Nucleus accumbens (tissue), 56 donors: ENCODE measurements at places on chromosomes 5 and 9.

GRCh38 chr5:177412603-177413233 is 3.4 kb upstream of the F12 start:
- DNase-seq, result no peak

GRCh38 chr5:7927466-7928375 is 58.8 kb downstream of the MTRR start:
- no peak for DNase-seq

DNA sequence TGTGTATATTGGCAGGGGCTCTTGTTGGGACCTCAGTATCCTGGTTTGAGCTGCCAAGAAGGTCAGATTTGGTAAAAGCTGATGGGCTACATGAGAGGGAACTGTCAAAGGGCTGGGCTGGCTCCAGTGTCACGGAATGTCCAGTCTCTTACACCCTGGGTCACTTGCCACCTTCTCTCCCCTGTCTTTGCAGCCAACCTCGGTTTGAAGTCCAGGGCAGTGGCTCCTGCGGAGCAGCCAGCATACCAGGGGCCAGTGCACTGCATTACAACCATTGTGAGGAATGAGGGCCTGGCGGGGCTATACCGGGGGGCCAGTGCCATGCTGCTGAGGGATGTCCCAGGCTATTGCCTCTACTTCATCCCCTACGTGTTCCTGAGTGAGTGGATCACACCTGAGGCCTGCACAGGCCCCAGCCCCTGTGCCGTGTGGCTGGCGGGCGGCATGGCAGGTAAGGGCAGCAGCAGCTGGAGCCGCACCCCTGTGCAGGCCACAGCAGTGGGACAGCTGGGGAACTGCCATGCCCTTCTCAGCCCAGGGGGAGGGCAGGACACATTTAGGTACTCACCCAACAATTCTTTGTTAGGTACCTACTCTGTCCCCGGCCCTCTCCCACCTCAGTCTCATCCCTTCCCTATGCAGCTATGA is 24.2 kb downstream of the IL9 start:
- no peak for DNase-seq

DNA sequence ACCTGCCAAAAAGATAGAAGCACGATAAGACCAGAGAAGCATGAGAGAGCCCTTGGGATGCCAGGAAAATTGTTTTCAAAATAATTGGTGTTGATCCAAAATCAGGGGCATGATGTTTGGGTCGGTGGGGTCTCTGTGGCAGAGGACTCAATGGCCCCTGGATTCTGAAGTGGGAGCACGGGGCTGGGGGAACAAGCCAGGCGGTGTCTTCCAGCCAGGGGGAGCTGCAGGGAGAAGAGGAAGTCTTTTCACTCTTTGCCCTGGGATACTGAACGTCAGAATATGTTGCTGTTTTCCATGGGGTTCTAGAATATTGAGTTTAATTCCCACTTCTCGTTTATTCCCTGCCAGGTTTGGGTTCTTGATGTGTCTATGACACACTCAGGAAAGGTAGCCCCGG is 20.4 kb downstream of the TSPAN17 start:
- no peak for DNase-seq

DNA sequence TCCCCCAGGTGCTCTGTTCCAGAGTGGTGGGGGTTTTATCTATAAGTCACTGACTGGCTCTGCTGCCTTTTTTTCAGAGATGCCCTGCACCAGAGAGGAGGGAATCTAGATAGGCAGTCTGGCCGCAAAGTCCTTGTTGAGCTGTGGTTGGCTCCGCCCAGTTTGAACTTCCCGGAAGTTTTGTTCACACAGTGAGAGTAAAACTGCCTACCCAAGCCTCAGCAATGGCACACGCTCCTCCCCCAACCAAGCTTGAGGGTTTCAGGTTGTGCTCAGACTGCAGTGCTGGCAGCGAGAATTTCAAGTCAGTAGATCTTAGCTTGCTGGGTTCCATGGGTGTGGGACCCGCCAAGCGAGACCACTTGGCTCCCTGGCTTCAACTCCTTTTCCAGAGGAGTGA is 1428.6 kb downstream of the MAT2B start:
- DNase-seq, result no peak

- no peak for DNase-seq
These were observed 9.3 kb upstream of the TRIM36 start for GRCh38 chr5:115179030-115179393.

DNA sequence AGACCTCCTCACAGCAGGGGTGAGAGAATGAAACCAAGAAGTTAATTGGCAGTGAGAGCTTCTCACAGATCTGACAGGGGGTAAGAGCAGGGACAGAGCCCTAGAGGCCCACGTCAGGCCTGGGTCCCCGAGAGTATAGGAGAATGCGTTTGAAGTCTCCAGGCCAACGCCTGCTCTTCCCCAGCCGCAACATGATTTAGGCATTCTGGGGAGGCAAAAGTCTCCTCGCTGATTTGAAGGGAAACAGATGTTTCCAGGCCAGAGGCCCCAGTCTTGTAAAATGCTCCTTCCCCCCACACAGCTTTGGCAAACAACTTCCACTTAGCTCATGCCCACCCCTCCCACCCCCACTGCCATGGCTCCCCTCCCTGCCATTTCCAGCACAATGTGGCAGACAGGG is 239.2 kb upstream of the TRIM32 start:
- no peak for DNase-seq

DNA sequence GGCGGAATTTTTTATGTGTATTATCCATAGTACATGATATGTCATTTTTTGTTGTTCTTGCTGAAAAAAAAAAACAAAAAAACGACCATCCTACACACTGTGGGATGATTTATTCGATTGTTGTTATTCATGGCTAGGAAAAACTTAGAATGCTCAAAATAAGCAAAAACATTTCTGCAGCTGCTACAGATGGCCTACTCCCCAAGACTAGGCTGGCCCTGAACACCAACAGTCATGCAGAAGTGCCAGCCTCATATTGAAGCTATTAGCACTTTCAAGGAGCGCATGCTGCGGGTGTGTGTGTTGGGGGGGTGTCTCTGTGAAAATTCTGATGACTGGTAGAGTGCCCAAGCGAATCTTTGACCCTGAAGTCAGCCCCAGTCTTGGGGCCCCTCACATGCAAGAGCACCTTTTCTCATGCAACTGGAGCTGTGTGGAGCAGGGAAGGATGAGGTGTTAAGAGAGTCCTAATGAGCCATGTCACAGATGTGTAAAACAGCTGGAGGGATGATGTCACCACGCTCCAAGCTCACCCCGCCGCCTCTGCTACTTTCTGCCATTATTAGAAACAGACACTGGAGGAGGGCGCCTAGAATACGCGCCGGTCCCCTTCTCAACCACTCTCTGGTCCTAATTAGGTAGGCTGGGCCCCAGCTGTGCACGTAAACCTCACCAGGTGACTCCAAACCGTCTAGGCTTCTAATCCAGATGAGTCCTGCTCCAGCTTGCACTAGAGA is 61.0 kb upstream of the SMIM23 start:
- DNase-seq, result no peak

DNA sequence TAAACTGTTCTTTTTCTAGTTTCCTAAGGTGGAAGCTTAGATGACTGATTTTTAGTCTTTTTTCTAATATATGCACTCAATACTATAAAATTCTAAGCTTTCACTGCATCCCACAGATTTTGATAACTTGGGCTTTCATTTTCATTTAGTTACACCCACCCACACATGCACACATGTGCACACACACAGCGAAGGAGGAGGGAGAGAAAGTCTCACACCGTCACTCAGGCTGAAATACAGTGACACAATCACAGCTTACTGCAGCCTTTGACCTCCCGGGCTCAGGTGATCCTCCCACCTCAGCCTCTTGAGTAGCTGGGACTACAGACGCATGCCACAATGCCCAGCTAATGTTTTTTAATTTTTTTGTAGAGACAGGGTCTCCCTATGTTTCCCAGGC is 96.5 kb downstream of the SMIM23 start:
- DNase-seq, result no peak

GRCh38 chr5:62046191-62046590 is 259.8 kb upstream of the KIF2A start:
- no peak for DNase-seq

- no peak for DNase-seq
These were observed 177.2 kb downstream of the GADD45G start for GRCh38 chr9:89781838-89782540.

DNA sequence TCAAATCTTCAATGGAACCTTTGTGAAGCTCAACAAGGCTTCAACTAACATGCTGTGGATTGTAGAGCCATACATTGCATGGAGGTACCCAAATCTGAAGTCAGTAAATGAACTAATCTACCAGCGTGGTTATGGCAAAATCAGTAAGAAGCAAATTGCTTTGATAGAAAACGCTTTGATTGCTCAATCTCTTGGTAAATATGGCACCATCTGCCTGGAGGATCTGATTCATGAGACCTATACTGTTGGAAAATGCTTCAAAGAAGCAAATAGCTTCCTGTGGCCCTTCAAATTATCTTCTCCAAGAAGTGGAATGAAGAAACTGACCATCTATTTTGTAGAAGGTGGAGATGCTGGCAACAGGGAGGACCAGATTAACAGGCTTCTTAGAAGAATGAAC is 54.7 kb upstream of the TTC39B start:
- no peak for DNase-seq

DNA sequence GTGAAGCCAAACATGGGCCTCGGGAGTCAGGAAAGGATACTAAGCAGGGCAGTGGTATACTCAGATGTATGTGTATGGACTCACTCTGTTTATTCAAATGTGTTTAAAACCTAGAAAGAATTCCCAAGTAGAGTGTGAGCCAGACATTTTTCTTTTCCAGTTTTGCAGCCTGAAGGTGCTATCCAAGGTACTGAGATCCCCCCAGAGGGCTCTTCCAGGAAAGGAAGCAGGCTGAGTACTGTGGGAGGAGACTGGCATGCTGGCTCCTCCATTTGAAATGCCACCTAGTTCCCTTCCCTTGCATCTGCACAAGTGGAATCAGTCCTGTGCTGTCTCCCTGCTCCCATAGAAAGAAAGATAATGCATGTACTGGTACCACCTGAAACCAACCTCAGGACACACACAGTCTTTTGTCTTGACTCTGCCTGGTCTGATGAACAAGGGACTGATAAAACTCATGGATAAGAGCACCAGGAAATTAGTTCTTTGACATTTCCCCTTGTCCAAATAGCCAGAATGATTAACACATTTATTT is 85.9 kb downstream of the HRH2 start:
- no peak for DNase-seq

DNA sequence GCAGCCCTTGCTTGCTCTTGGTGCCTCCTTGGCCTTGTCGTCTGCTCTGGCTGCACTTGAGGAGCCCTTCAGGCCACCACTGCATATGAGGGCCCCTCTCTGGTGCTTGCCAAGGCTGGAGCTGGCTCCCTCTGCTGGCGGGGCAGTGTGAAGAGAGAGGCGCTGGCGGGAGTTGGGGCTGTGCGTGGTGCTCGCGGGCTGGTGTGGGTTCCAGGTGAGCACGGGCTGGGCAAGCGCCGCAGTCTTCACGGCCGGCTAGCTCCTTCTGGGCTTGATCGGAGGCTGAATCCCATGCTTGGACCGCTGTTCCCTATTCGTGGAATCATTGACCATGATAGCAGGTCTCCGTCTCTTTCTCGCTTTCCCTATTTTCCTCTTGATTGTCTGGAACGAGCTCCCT is 56.5 kb downstream of the XRCC4 start:
- DNase-seq, result no peak

- DNase-seq, result no peak
These were observed 4.5 kb downstream of the CAMSAP1 start for GRCh38 chr9:135902655-135903357.

DNA sequence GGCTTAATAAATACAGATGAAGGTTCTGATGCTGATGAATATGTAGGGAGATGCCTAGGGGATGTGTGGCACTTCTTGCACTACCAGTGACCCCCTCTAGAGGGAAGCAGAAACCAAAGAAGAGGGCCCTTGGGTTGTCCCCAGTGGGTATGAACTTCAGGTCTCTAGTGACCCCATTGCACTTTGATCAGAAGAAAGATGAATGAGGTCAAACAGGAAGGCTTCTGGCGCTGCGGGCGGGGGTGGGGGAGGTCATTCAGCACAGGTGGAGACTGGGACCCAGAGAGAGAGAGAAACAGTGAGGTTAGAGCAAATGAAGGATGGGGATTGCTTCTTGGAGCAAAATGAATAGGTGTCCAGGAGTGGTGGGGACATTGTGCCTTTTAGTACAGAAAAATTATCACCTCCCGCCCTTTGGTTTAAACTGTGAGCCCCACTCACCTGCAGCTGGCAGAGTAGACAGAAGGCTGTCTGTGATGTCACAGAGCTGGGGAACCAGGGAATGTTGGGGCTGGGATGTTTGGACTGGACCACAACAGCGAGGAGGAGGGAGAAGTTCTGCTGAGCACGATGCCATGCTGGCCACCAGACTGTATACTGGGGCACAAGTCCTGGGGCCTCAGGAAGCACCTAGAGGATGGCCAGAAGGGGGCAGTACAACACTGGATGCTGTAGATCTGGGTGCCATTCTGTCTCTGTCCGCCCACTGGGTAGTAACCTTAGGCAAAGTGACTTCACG is at the start of gene TEX48:
Gene TEX48 (minus strand): TSS at position 599 of the 739 bp plus-strand sequence. CDS start 10,469 bp downstream, outside the sequence.
- no peak for DNase-seq

- no peak for DNase-seq
These were observed 192.1 kb upstream of the DMRT1 start for GRCh38 chr9:649128-650074.

DNA sequence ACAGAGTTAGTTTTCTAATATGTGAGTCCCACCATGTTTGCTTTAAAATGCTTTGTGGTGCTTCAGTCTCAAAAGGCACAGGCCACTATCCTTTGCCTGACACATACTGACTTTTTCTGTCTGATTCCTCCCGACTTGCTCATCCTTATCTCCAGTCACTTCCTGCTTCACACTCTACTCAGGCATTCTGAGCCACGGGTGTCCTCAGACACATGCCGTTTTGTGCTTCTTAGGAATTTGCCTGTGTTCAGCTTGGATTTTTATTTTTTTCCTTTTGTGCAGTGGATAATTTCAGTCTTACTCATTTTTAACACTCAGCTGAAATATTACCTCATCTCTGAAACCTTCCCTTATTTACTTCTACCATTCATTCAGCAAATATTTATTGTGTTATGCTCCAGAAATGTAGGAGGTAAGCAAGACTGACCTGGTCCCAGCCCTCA is 54.1 kb downstream of the MAN2A1 start:
- DNase-seq, result no peak

GRCh38 chr5:55344392-55344992 is 36.7 kb downstream of the MTREX start:
- peak; percentile 4 for DNase-seq

GRCh38 chr5:69309380-69309779 is 23.2 kb downstream of the CCDC125 start:
- DNase-seq, result no peak

GRCh38 chr5:463952-464351 is 21.0 kb downstream of the EXOC3 start:
- DNase-seq, result no peak

DNA sequence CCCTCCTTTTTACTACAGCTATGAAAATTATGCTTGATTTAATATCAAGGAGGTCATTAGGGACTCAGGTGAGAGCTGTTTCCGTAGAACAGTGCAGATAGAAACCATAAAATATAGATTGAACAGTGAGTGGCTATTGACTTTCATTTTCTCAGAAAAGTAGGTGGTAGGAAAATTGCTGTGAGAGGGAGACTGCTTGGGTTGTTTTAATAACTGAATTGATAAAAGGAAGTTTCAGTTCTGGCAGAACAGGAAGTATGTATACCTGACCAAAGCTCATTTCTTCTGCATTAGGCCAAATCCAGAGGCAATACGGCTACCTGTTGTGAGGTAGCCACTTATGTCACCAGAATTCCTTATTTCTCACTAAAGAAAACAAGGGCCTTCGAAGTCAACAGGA is 761.7 kb upstream of the ARRDC3 start:
- DNase-seq, result no peak
